Hippocampal formation (tissue), 2 donors: ENCODE measurements at places on chromosomes 1 and 21.

DNA sequence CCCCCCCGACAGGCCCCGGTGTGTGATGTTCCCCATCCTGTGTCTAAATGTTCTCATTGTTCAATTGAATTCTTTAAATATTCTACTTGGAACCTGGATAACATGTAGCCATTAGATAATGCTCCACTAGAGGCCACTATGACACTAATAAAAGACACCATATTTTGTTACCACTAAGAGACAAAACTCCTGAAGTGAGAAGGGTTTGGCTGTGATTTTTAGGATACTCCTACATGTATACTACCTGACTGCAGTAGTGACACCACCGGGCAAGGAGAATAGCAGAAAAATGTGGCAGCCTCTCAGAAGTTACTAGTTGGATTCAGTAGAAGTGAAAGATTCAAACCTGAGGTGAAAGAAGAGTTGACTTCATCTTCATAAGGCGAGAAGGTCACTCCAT, 36.0 kb downstream of the F5 start:
- DNase-seq = peak; percentile 63

DNA sequence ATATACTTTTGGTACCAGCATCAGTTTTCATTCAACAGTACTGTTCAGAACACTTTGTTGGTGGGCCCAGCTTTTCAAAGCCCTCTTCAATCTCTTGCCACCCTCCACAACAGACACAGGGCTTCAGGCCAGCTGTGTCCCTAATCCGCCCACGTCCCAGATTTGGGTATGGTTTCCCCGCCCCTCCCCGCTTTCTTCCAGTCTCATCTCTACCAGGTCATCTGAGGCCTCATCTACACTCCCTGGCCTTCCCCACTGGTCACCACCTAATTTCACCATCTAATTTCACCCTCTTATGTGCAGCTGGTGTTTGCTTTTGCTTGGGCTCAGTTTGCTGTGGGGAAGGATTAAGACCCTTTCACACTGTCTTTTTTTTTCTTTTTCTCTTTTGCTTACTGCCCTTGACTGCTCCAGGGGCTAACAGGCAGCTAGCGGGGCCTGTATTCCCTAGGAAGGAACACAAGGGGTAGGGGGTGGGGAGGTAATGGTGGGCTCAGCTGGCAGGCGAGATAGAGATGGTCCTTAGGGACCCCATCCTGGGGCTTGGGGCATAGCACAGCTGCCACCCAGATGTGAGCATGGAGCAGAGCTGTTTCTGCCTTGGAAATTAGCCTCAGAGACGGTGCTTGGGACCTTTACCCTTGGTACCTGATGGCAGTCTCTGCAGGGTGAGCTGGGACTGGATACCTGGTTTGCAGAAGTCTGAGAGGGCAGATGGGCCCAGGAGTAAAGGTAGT, 3.8 kb upstream of the EPB41 start:
- DNase-seq = no peak

- DNase-seq = no peak
Observed at GRCh38 chr1:213939888-213940287, 47.9 kb upstream of the PROX1 start.

GRCh38 chr1:37303884-37304574, 170.4 kb upstream of the ZC3H12A start:
- DNase-seq = no peak

DNA sequence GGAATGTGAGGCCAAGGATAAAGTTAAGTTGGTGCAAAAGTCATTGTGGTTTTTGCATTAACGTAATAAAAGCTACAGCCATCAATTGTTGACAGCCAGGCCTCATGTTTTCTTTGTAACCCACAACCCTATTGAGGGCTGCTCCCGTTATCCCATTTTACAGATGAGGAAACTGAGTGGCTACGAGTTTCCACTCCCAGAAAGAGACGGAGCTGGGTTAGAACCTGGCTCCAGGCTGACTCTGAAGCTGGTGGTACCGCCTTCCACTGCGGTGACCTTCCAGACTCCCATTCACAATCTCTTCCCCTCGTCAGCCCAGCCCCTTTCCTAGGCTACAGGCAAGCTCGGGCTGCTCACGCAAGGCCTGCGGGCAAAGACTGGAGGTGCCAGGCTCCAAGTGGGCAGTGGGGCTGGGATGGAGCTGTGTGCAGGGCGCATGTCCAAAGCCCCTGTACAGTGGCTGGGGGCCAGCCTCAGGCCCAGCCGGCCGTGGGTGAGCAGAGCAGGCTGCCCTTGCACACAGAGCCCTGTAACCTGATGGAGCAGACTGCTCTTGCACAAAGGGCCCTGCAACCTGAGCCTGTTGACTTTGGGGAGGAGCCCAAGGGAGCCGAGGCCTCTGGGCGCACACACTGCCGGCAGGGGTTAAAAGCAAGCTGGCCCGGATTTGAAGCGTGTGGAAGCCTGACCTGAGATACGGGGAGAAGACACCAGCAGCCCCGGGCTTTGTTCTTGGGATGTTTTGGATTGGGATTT, 97.4 kb upstream of the TMPRSS2 start:
- no peak for DNase-seq

- no peak for DNase-seq
Observed at GRCh38 chr1:196774603-196775002, at the start of gene CFHR3. Gene CFHR3 (plus strand): TSS chr1:196774840. CDS start chr1:196774887, 47 bp downstream.

- no peak for DNase-seq
Observed at GRCh38 chr1:61104220-61104671, 21.9 kb downstream of the NFIA start.

DNA sequence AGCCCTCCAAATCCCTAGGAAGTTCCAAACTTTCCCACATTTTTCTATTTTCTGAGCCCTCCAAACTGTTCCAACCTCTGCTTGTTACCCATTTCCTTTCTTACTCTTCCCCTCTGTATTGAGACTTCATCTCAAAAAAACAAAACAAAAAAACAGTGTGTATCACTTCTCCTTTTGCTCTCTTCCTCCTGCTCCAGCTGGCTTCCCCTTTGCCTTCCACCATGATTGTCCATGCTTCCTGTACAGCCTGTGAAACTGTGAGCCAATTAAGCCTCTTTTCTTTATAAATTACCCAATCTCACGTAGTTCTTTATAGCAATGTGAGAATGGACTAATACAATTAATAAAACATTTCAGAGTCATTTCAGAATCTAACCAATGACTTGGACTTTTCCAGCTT, 69.6 kb upstream of the KRTAP19-8 start:
- DNase-seq = no peak

DNA sequence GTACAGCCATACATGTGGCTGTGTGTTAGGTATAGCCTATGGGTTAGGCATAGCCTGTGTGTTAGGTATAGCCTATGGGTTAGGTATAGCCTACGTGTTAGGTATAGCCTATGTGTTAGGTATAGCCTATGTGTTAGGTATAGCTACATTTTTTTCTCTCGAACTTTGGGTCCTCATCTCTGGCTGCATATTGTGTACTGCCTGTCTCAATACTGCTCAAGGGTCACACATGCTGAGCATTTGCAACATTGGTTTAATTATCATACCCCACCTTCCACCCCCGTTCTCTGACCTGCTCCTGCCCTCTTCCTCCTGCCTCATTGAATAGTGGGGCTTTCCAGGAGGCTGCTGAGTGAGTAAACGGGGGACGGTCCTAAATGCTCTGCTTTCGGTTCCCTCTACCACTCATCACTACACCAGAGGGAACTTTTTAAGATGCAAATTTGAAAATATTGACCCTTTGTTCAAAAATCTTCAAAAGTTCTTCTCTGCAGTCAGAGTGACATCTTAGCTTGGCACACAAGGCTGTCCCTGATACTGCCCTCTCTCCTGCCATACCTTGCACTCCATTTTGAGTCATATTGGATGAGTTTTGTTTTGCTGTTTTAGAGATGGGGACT, 17.8 kb downstream of the OR2B11 start:
- DNase-seq = no peak

- no peak for DNase-seq
Observed at GRCh38 chr1:226563666-226564065, 15.1 kb downstream of the STUM start.

GRCh38 chr1:183234660-183235476, 48.8 kb downstream of the LAMC2 start:
- no peak for DNase-seq

DNA sequence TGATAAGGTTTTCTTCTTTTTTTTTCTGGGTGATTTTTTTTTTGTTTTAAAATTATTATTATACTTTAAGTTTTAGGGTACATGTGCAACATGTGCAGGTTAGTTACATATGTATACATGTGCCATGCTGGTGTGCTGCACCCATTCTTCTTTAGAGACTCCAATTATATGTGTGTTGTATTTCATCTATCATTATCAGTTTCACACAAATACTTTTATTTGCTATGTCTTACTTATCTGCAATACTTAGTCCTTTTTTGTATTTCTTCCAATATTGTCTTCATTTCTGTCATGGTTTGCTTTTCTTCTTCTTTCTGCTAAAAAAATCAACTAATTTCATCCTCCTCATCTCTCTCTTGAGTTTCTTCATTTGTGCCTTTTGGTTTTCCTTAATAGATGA, 3.9 kb upstream of the PDE4B start:
- no peak for DNase-seq

- peak; percentile 52 for DNase-seq
Observed at GRCh38 chr1:94416901-94417727, 1.1 kb upstream of the ABCD3 start.

GRCh38 chr1:157095091-157095490, 4.5 kb downstream of the ETV3L start:
- no peak for DNase-seq

- DNase-seq = no peak
Observed at GRCh38 chr1:43235451-43236121, 34.2 kb upstream of the TMEM125 start.

- DNase-seq = no peak
Observed at GRCh38 chr1:164716992-164717703, 158.2 kb downstream of the PBX1 start.

GRCh38 chr1:200665861-200666260, 3.8 kb downstream of the DDX59 start:
- no peak for DNase-seq

- no peak for DNase-seq
Observed at GRCh38 chr21:41520560-41521442, 12.8 kb upstream of the TMPRSS2 start.
